Stimulated activated CD4-positive, alpha-beta T cell treated with anti-CD3 and anti-CD28 coated beads, Interleukin-12 subunit alpha, Interleukin-12 subunit beta, amount 100 ng/mL, for 24 hours (primary cell): ENCODE measurements at places on chromosomes 2 and 18.

DNA sequence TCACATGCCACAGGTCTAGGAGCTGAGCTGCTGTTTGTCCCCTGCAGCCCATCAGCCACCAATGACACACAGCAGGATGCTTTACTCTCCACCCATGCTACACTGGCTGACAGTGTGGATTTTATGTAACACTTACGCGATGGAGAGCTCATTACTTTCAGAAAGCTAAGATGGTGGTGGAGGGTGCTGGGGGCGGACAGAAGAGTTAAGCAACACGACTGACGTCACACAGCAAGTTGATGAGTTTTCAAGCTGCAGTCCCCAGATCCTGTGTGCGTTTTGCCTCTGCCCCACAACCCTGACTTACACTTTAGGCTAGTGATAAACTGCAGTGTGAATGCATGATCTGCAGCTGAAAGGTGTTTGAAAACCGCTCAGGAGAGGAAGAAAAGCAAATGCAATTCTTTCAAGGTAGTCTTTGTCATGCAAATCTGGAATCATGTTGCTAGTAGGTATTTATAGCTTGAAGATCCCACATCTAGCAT, 42.4 kb downstream of the MRPS5 start:
- DNase-seq = no peak

GRCh38 chr18:76323891-76324290, 171.2 kb downstream of the ZNF516 start:
- no peak for DNase-seq

GRCh38 chr2:204251998-204252376, 293.3 kb upstream of the PARD3B start:
- DNase-seq = no peak

DNA sequence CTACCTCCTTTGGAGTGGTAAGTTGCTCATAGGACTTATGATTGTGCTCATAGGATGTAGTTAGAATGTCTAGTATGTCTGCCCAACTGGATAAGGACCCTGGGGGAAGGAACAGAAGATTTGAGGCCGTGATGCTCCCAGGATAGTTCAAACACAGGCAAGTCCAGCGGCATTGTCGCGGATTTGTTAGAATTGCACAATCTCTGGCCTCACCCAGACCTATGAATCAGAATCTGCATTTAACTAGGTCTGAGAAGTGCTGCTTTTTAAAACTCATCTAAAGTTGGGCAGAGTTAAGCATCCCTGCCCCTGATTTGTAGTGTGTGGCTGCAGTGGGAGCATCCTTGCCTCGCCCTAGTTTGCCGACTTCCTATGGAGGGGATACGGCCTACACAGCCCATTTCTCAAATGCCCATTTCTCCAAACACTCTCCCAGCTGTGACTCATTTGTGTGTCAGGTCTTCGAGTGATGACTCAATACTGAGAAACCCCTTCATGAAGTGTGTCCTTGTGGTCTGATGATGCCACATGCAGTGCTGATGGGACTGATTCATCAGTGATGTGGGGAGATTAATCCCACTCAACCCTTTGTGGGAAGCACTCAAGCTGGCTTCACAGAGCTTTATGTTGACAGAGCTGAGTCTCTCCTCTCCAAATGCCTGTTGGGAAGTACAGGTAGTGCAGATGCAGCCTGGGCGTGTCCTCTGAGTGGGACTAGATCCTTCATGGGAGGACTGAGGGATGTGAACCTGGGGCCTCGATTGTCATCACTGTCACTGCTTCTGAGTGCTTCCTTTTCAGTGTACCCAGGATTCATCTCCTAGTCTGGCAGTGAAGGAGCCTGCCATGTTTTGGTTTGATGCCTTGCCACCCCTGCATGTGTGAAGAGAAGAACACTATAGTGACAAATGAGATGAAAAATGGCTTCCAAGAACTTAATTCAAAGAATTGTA, 18.7 kb downstream of the SMIM21 start:
- DNase-seq = peak; percentile 2

DNA sequence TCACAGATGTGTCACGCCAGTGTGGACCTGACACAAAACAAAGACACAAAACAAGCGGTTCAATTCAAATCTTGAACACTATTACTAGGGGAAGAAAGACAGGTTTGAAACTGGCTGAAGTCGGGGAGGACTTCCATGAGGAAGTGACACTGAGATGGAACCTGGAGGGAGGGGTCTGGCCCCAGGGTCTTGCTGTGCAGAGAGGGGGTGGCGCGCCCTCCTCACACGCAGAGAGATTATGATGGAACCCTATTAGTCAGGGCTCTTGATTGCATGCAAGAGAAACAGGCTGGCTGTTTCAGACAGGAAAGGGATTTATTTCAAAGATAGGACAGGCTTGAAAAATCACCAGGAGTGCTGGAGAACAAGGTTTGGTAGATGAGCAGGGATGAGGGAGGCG, 363.6 kb upstream of the HS6ST1 start:
- no peak for DNase-seq

- DNase-seq = no peak
Observed at GRCh38 chr2:19187323-19188020, 171.0 kb downstream of the OSR1 start.

GRCh38 chr2:175175896-175176295, 5.6 kb downstream of the ATP5MC3 start:
- DNase-seq = no peak
